ENCODE measurements at places on chromosomes 7 and 10.
A peak's percentile ranks its signal among the peaks of the same experiment; 100 is the strongest.

DNA sequence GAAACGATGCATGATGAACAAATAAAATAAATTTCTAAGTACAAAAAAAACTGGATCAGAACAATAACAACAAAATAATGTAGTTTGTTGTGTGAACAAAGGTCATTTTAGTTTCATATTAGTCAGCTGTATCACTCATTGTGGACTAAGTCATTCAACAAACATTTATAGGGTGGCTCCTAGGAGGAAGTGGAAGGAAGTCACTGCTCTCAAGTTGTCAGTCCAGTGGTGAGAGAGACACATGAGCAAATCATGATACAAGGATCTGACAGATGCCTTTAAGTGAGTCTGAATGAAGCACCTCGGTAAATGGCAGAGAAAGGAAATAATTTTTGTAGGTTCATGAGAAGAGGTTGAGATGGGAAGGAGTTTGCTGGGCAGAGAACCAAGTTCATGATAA is 56.8 kb downstream of the EPDR1 start:
- DNase-seq: no peak

- no peak for DNase-seq
Measured at GRCh38 chr10:119283387-119283786, 76.0 kb downstream of the GRK5 start.

GRCh38 chr7:88668591-88668990 is 90.9 kb upstream of the ZNF804B start:
- DNase-seq: no peak

GRCh38 chr10:69434926-69435325 is 16.3 kb upstream of the TSPAN15 start:
- DNase-seq: no peak

- DNase-seq: no peak
Measured at GRCh38 chr10:29033311-29033940, 255.4 kb upstream of the LYZL1 start.

DNA sequence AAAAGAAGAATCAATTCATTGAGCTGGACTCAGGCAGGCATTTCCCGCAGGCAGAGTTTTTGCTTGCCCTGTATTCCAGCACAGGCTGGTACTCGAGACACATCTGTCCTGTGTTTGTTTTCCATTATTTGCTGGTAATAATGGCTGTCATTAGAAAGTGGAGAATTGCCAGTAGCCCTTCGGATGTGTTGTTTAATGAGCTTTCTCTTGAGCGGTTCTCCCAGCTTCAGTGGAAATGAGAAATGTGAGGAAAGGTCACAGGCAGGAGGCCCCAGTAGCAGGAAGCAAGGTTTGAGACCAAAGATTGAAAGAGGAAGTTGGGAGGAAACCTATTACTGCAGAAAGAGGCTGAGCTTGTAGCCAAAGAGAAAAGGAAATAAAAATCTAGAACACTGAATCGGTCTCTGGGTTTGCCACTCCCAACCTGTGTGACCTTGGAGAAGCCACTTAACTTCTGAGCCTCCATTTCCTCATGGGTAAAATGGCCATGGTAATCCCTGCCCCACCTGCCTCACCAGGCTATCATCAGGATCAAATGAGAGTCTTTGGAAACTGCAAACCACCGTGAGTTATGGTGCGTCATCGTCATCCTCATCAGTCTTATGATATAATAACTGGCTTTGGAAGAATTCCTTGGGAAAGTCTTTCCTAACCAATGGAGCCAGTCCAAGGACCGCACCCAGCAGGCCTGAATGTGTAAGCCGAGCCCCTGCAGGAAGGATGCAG is 67.7 kb downstream of the TACR2 start:
- DNase-seq: peak; percentile 85

DNA sequence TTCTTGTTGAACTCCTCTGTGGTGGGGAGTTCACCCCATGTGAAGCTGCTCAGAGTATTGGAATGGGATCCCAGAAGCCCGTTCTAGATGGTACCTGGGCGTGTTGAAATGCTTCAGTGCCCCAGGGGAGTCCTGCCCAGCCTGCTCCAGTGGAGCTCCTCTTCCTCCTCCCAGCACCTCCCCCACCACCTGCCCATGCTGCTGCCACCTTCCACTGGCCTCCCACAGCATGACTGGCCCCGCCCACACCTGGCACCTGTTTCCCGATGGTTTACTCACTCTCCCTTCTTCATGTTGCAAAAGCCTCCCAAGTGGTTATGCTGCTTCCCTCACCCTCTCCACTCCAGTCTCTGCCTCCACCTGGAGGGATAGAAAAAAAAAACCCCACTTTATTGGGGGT is 32.2 kb upstream of the PCBD1 start:
- DNase-seq: no peak

DNA sequence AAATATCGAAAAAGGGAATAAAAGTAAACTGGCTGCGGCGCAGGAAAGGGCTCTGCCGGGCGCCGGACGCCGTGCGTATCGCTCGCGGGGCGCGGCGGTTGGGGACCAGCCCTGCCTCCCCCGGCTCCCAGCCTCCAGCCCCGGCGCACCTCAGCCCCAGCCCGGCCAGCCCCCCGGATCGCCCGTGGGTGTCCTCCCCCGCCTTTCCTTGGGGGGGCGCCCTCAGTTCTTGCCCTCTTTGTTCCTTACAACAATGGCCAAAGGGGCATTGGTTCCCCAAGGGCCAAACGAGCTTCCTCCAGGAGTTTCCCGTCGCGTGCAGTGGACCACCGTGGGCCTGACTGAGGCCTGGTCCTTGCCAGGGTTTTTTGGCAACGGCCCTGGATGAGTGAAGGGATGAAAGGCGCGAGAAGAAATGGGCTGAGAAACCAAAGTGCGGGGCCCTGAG is 1.2 kb downstream of the MACROH2A2 start:
- DNase-seq: no peak

- DNase-seq: no peak
Measured at GRCh38 chr10:72098836-72099599, 10.7 kb upstream of the SPOCK2 start.

- no peak for DNase-seq
Measured at GRCh38 chr7:6571160-6571779, 6.0 kb upstream of the ZDHHC4 start.

- no peak for DNase-seq
Measured at GRCh38 chr7:48011951-48012350, 17.0 kb downstream of the SUN3 start.

GRCh38 chr7:44748948-44749731 is 493 bp downstream of the ZMIZ2 start:
- DNase-seq: no peak

DNA sequence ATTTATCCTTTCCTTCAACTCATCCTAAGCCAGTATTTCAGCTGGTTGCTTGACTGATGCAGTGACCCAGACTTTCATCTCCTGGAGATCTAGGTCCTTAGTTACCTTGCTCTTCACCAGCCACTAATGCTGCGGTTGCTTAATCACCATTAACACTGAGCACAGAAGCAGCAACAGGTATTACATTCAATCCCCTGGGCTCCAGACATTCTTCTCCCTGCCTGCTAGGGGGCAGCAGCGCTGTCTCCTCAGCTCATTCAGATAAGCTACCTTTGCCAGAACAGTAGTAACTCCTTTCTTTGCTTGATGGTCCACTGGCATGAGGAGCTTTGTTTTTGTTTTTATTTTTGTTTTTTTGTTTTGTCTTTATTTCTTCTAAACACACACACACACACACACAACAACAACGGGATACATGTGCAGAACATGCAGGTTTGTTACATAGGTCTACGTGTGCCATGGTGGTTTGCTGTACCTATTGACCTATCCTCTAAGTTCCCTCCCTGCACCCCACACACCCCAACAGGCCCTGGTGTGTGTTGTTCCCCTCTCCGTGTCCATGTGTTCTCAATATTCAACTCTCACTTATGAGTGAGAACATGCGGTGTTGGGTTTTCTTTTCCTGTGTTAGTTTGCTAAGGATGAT is 1043.2 kb upstream of the C7orf33 start:
- no peak for DNase-seq

DNA sequence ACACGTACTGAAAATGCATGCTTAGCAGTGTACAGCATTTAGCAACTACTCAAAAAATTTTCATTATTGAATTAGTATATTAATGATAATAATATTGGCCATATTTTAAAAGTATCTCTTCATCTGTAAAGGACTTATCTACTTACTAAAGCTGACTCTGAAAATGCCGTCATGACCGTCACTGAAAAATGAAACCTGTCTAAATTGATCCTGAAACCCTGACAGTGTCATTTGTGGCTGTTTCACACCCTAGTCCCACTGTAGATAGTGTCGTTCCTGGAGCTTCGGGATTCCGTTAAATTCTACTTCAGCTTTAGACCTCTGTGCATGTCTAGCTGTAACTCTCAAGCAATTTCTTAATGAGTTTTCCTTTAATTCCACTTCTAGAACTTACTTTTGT is 35.8 kb upstream of the EZH2 start:
- DNase-seq: no peak

- DNase-seq: no peak
Measured at GRCh38 chr10:24352399-24352798, 143.5 kb downstream of the KIAA1217 start.

DNA sequence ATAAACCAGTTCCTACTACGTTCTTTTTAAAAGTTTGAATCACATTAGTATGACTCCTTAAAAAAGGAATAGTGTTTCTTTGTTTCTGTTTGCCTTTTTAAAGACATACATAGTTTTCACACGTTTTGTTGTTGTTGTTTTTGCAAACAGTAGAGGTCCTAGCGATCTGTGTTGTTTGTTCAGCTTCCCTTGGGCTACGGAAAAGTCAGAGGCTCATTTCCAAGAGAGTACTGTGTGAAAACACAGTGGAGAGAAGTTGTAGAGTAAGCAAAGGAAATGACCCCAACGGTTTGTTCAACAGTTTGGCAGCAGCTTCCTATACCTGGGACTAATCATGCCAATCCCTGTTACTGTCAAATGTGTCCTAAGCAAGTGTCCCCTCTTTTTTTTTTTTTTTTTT is 87.1 kb upstream of the STEAP1 start:
- no peak for DNase-seq

- DNase-seq: no peak
Measured at GRCh38 chr7:135236727-135237126, 3.1 kb downstream of the STRA8 start.

DNA sequence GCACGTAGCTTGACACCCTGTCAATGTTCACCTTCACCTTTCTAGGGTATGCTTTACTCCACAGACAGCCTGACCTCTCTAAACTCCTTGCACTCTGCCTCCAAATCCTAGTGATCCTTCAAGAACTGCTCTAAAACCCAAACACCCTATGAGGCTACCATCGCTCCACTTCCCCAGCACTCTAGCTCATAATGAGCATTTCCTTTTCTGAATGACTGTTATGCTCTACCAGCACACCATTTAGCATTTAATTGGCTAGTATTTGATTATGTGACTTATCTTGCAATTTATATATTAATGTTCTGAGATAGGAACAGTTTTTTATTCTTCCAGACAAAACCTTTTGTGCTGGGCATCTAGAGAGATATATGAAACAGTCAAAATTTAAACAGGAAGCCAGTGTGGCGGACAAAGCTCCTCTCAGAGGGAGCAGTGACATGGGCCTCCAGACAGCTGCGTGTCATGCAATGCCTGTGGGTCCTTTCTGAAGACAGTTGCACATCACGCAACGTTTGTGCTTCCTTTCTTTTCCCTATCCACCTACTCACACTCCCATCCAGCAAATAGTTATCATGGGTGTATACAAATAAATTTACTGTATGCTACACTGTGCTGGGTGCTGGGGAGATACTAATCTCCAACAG is 86.3 kb downstream of the ALOX5 start:
- DNase-seq: no peak

DNA sequence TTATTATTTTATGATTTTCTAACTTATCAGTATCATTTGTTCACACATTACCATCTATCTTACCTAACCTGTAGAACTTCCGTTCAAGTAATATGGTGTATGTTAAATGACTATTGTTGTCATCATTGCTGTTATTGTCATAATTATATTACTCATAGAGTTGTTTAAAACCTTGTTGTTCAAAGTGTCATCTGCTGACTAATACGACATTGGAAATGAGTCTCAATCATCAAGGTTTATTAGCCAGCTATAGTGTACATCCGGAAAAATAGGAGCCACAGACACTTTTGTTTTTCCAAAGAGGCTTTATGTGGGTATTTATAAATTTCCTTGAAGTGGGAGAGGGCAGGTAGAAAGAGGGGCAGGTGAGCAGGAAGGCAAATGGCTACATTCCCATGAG is 386.9 kb upstream of the LRRTM3 start:
- no peak for DNase-seq

GRCh38 chr10:28217848-28218247 is 85.0 kb downstream of the MPP7 start:
- DNase-seq: no peak

GRCh38 chr7:112431803-112432202 is 18.5 kb upstream of the IFRD1 start:
- DNase-seq: no peak

- no peak for DNase-seq
Measured at GRCh38 chr7:121446526-121446925, 50.4 kb upstream of the FAM3C start.

DNA sequence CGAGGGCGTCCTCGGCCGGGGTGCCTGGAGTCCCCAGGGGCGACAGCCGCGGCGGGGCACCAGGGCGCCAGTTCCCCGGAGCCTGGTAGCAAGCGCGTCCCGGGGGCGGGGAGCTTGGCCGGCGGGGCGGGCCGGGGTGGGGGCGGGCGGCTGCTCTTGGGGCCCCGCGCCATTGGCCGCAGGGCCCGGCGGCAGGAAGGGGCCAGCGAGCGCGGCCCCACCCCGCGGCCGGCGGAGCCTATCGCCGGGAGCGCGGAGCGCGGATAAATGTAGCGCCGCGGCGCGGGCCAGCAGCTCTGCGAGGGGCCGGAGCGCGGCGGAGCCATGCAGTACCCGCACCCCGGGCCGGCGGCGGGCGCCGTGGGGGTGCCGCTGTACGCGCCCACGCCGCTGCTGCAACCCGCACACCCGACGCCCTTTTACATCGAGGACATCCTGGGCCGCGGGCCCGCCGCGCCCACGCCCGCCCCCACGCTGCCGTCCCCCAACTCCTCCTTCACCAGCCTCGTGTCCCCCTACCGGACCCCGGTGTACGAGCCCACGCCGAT is at the start of gene HHEX:
Gene HHEX (plus strand): TSS at position 293 of the 548 bp plus-strand sequence. CDS start 32 bp downstream, at position 325.
- DNase-seq: no peak

DNA sequence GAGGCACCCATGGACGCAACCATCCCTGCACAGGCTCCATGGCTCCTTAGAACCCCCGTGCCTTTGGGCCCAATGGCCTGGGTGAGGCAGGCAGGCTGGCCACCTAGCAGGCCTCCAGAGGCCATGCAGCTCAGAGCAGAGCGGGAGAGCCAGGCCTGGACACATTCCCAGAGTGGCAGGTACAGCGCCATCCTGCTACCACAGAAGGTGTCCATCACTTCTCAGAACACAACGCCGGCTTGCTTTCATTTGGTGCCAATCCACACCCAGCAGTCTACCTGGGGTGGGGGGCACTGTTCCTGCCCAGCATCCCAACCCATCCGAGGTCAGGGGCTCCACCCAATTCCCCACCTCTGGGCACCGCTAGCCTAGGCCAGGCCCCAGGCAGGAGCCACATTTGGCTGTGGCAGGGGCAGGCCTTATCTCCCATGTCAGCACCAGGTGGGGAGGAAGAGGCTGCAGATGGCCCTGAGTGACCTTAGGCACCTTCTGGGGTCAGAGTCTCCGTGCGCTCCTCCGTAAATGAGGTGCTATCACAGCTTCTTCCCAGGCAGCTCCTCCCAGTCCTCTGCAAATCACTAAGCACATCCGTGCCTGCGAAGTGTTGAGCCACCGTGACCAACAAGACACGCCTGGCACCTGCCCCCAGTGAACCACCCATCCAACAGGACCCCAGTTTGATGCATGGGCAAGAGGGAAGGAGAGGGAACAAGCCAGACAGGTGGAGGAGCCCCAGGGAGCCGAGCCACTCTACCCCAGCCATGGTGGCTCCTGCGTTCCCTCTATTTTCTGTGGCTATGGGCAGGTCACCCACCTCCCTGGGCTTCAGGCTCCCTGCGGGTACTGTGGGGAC is 14.2 kb downstream of the KCNH2 start:
- DNase-seq: no peak
